ENCODE measurements at places on chromosomes 1 and 21. TPM values are rescaled to one million over a fixed set of nuclear protein-coding genes. Genes with fewer than 3 reads are reported as not detected.

Gene PRAMEF27
- polyA plus RNA-seq, result not detected

Gene PLA2G4A
- 22.8 TPM for polyA plus RNA-seq

GRCh38 chr1:7869136-7869920 is 16.5 kb upstream of the UTS2 start:
- no peak for DNase-seq

DNA sequence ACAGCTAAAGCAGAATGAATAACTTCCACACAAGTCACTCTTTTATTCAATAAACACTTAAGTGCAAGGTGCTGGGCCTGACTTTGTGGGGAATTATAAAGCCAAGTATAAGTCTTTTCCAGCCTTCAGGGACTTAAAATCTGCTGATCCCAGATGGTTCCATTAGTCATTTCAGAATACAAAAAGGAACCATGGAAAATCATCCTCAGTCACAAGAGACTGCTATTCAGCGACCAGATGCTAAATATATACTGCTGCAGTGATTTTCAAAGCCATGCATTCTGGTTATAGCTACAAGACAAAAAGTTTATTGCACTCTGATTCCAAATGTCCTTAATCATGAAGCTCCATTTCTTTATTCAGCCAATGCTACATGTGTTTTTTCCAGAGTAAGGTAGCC is 25.7 kb downstream of the GLMN start:
- DNase-seq, result no peak

- DNase-seq, result no peak
These were observed 1.4 kb upstream of the CA14 start for GRCh38 chr1:150256198-150256553.

Gene DPH5
- polyA plus RNA-seq, result 34.8 TPM

Gene OR14K1
- polyA plus RNA-seq, result not detected

DNA sequence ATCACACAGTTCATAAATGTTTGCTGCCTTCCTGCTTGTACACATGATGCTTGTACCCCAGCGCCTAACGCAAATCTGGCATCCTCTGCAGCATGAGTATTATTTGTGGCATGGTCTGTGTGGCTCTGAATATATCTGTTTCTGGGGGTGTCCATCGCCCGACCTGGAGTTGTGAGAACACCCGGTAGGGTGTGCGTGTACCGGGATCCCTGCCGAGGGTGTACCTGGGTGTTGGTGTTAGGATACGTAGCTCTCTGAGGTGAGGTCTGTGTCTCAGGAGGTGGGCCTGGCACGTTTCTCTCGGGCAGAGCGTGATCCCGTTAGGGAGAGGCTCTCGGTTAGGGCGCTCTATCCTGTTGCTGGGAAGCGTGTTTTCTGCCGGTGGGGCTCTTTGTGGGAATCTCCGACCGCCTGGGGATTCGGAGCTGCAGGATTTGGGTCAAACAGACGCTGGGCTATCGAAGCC is 10.4 kb upstream of the CDC20 start:
- DNase-seq, result peak; percentile 52

DNA sequence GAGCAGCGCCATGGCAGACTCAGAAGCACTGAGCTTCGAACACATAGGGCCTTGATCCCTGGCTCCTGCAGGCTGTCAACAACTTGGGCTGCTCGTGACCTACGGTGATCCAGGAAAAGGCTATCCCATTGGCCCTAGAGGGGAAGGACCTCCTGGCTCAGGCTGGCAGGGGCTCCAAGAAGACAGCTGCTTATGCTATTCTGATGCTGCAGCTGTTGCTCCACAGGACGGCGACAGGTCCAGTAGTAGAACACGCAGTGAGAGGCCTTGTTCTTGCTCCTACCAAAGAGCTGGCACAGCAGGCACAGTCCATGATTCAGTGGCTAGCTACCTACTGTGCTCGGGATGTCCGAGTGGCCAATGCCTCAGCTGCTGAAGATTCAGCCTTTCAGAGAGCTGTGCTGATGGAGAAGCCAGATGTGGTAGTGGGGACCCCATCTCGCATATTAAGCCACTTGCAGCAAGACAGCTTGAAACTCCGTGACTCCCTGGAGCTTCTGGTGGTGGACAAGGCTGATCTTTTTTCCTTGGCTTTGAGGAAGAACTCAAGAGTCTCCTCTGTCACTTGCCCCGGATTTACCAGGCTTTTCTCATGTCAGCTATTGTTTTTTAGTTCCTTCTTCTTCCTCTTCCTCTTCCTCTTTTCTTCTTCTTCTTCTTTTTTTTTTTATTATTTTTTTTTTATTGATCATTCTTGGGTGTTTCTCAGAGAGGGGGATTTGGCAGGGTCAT is 18.9 kb downstream of the ITLN2 start:
- DNase-seq, result no peak

DNA sequence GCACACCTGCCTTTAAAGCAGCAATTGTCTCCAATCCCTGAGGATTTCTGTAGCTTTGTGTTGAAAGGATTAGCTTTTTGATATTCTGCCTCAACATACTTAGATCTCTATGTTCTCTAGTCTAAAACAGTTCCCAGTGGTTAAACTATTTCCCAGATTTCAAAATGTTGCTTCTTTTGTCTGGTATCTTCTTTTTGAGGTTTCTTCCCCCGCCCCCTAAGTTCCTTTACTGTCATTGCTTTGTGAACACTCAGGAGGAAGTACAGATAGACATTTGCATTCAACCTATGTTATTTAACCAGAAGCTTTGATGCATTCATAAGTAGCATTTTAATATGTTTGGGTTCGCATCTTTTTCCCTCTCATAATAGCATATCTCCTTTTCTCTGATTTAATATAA is 33.5 kb downstream of the CYYR1 start:
- DNase-seq, result no peak

DNA sequence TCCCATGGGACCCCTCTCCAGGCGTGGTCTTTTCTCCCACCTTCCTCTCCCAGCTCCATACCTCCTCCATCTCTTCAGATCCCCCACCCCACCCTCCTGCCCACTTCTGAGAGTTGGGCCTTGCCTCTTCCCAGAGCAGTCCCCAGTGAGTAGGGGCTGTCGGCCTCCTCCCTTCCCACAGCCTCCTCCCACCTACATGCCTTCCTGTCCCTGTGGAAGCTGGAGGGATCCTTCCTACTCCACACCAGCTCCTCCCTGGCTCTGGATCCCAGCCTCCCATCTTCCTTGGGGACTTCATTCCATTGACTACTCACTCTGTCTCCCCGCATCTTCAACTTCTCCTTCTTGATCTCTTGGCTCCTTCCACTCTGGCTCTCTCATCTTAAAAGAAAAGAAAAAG is 24.9 kb downstream of the KCNQ4 start:
- no peak for DNase-seq

Gene TACSTD2
- 1.4 TPM for polyA plus RNA-seq

Gene OR2T29
- not detected for polyA plus RNA-seq

Gene CD5L
- polyA plus RNA-seq, result not detected
